ENCODE measurements at places on chromosomes 5 and 9.
A peak's percentile ranks its signal among the peaks of the same experiment; 100 is the strongest.

GRCh38 chr5:146091881-146092280 is 13.5 kb downstream of the PLAC8L1 start:
- DNase-seq: no peak

GRCh38 chr5:14208071-14209021 is 65.2 kb downstream of the TRIO start:
- DNase-seq: no peak

GRCh38 chr9:114001410-114001685 is 76.8 kb downstream of the AMBP start:
- no peak for DNase-seq

DNA sequence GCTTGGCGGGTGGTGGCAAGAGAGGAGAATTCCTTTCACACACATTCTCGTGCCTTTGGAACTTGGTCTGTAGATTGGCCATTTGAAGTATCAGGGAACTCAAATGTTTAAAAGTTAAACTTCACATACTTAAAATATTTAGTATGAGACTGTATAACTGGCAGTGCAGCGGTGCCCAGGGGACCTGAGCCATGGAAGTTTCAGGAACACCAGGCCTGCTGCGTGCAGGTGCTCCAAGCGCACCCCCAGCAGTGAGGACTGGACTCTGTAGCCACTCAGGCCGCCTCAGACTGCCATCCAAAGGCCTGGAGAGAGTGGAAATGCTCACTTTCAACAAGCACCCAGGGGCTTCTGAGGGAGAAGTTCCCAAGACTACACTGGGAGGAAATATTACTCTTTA is 273.5 kb upstream of the IRX2 start:
- DNase-seq: no peak

GRCh38 chr9:126583144-126583760 is 30.5 kb upstream of the LMX1B start:
- no peak for DNase-seq

DNA sequence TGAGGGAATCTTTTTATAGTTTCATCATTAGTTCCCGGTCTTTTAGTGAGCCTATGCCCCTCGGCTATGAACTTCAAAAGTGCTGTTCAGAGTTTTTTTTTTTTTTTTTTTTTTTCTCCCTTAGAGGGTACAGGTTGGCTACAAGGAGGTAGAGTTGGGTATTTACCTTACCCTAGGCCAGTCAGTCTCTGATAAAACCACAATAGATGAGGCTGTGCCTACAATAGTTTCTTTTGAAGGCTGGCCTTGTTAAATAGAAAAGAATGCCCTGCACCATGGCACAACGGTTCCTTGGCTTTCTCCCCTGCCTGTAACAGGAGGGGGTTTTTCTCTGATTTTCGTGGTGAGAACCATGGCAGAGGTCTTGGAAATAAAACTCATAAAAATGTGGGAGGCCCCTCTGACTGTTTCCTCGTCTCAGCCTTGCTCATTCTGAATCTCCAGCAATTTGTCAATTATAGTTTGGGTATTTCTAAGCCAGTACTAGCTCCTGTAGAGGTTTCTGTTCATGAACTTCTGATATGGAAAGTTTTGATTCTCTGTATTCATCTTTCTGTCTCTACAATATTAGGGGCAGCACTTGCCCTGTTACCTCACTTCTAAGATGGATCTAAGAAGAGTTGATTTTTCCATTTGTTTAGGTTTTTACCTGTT is 152.0 kb downstream of the MTRR start:
- no peak for DNase-seq

GRCh38 chr9:84499969-84500582 is 159.5 kb upstream of the SLC28A3 start:
- DNase-seq: no peak

DNA sequence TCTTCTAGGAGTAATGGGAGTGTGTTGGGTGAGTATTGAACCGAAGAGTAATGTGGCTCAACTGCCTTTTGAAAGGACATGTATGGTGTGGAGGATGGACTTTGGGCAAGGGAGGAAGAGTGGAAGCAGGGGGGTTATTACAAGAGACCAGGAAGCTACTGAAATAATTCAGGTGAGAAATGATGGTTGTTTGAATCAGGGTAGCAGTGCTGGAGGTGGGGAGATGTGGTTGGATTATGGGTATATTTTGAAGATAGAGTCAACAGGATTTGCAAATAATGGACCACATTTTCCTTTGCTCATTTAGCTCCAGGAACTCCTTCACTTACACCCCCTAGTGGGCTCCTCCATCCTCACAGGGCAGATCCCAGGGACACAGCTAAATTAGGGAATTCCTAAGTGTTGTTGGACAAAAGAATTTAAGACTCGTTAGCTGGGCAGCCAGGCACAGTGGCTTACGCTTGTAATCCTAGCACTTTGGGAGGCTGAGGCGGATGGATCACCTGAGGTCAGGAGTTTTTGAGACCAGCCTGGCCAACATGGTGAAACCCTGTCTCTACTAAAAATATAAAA is 1.2 kb upstream of the SLC4A9 start:
- DNase-seq: peak; percentile 43

GRCh38 chr5:148090146-148090772 is 26.5 kb downstream of the SPINK5 start:
- DNase-seq: no peak

DNA sequence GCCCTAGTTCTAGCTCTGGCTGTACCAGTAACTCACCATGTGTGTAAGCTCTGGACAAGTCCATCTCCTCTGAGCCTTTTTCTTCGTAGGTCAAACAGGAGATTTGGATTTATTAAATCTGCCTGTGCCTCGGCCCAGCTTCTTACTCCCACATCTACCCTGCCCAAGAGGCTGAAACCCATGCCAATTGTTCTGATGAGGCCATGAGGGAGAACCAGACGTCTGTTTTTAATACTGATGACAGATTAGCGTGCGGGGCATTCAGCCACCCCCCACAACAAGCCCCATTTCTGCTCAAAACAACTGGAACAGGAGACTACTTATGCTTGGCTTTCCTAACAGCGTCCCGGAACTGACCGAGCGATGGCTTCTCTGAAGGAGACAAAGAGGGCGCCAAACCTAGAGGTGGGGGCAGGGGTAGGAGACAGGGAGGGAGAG is 81.2 kb upstream of the TRIM32 start:
- DNase-seq: no peak

GRCh38 chr9:72834994-72835393 is 117.9 kb downstream of the ALDH1A1 start:
- no peak for DNase-seq

- DNase-seq: peak; percentile 27
These were observed 179.0 kb downstream of the FANCC start for GRCh38 chr9:95138474-95138873.

- no peak for DNase-seq
These were observed 114.2 kb upstream of the PHYKPL start for GRCh38 chr5:178346607-178347334.

GRCh38 chr5:125140855-125141254 is 394.4 kb upstream of the ZNF608 start:
- peak; percentile 25 for DNase-seq

DNA sequence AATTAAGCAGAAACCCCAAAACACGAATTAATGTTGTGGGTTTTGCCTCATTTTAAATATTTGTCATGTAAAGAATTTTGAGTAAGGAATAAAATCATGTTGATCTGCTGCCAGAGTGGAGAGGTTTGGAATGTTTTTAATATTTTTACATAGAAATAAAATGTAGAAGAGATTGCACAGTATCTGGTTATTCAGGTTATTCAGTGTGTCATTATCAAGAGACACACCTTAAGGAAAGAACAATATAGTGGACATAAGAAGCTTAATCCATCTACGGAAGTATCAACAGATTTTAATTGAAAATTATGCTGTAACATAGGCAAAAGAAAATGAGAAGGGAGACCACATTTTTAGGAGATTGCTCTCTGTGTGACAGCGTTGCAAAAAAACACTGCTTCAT is 410.4 kb downstream of the MED10 start:
- no peak for DNase-seq

- DNase-seq: no peak
These were observed 159.0 kb downstream of the CPLANE1 start for GRCh38 chr5:37090123-37090726.

- DNase-seq: no peak
These were observed 13.4 kb upstream of the HABP4 start for GRCh38 chr9:96436456-96437126.

DNA sequence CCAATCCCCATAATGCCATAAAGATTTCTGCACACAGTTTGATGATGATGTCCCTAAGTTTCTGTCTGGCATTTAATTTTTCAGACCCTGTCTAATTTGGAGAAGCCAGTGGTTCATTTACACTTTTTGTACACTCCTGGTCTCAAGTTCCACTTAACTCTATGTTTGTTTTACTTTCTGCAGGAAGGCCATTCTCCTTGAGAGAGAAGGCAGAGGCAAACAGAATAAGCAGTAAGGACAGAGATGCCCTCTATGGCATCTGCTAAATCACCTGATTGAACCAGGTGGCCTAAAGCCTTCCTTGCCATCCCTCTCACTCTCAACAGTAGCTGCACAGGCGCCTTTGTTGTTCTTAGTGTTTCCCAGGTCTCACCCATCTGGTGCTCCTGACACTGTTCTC is 86.1 kb upstream of the LRRTM2 start:
- DNase-seq: no peak

DNA sequence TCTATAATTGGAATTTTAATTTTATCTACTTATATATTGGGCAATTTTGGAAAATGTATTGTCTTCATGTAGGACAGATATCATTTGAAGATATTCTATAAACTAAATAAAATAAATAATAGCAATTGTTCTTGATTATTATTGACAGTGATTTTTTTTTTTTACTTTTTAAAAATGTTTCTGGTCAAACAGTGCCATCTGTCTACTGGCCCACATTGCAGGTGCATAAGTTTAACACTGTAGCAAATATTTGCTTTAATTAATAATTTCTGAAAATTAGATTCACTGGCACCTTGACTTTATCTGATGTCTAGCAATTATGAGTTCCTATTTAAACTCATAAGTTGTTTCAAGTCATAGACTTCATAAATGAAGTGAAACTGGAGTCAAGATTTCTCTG is 41.1 kb upstream of the ISOC1 start:
- DNase-seq: no peak

DNA sequence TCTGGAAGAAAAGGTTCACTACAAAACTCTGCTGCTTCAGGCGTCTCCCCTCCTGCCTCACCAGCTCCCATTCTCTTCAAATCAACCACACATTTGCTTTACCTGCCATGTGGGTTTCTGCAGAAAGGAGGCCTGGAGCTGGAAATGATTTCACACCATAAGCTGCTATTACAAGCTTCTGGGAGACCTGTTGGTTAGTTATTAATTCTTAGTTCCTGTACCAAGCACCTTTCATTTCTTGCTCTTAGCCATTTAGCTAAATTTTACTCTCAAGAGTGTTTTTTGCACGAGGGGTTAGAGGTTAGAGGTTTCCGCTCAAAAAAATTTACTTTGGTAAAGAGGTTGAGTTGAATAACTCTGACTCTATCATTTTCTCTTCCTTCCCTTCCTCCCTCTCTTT is 70.3 kb downstream of the MAP1B start:
- no peak for DNase-seq

DNA sequence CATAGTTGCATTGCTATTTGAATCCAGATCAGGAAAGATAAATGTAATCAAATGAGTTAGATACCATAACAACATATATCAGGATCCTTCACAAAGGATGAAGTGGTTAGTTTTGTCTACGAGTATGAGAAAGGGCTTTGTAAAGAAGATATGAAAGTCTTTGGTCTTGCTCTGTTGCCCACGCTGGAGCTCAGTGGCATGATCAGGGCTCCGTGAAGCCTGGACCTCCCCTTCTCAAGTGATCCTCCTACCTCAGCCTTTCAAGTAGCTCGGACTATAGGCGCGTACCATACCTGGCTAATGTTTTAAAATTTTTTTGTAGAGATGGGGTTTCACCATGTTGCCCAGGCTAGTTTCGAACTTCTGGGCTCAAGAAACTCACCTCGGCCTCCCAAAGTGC is 1.8 kb downstream of the SMC5 start:
- DNase-seq: no peak

DNA sequence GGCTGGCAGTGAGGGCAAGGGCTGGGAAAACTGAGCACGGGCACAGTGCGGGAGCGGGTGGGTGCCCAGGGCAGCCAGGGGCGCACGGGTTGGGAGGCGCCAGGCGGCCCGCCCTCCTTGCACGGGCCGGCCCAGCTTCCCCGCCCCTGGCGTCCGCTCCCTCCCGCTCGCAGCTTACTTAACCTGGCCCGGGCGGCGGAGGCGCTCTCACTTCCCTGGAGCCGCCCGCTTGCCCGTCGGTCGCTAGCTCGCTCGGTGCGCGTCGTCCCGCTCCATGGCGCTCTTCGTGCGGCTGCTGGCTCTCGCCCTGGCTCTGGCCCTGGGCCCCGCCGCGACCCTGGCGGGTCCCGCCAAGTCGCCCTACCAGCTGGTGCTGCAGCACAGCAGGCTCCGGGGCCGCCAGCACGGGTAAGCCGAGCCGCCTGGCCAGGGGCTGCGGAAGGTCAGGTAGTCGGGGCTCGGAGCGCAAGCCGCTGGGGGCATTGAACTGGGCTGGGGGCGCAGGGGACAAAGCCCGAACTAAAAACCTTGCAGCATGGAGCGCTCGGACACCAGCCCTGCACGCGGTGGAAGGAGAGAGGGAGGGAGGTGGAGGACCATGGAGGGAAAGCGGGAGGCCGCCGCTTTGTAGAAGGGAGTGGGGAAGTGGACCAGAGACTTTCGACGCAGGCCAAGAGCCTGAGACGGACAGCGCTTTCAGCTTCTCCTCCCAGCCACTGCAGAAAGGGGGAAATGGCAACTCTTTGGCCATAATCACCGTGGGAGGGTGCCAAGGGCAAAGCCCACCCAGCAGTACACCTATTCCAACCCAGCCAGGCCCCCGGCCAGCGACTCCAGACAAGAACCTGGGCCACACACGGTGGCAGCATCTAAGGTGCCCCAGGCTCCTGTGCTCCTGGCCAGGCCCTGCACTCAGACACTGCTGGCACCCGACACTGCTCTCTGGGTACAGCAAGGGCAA is at the start of gene TGFBI:
Gene TGFBI (plus strand): TSS at position 207 of the 961 bp plus-strand sequence. CDS start 68 bp downstream, at position 275.
- DNase-seq: no peak

- no peak for DNase-seq
These were observed 16.3 kb downstream of the ROR2 start for GRCh38 chr9:91933556-91934352.

DNA sequence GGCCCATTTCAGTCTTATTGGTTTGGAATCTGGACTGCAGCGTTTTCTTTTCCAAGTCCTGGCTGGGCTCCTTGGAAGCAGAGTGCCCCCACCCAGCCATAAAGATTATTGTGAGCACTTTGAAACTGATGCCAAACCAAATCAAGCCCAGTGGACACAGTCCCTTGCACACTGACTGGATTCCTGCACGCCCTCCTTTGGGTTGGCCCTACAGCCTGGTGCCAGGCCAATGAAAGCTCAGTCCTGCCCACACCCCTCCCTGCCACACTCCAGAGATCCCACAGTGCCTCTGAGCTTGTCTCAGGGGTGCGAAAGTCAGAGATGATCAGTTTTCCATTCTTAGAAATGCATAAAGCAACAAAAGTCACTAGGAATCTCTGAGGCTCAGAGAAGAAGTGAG is 181.9 kb downstream of the CETN3 start:
- no peak for DNase-seq

- no peak for DNase-seq
These were observed 13.0 kb downstream of the SLC25A25 start for GRCh38 chr9:128081056-128081455.

DNA sequence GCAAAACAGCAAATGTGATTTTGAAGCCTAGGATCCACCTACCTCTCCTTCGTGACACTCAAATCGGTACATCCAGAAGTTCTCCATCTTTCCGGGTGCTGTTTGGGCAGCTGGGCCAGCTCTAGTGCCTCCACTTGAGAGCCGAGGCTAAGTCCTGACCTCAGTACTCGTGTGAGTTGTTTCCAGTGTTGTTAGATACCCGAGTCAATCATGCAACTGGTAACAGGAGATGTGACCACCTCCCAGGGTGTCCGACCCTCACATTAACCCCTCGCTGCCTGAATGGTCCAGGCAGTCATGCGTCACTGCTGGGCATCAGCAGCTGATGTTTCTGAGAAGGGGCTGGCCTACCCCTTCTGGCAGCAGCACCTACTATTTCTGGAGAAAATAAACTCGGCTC is 170.3 kb downstream of the ENTREP1 start:
- DNase-seq: no peak
